IMR-90 (cell line): ENCODE measurements at places on chromosomes 11 and 22. TPM values are rescaled to one million over a fixed set of nuclear protein-coding genes. Genes with fewer than 3 reads are reported as not detected.

DAGLA gene
- total RNA-seq, result 0.83 and 0.90 TPM in 2 replicates

DNA sequence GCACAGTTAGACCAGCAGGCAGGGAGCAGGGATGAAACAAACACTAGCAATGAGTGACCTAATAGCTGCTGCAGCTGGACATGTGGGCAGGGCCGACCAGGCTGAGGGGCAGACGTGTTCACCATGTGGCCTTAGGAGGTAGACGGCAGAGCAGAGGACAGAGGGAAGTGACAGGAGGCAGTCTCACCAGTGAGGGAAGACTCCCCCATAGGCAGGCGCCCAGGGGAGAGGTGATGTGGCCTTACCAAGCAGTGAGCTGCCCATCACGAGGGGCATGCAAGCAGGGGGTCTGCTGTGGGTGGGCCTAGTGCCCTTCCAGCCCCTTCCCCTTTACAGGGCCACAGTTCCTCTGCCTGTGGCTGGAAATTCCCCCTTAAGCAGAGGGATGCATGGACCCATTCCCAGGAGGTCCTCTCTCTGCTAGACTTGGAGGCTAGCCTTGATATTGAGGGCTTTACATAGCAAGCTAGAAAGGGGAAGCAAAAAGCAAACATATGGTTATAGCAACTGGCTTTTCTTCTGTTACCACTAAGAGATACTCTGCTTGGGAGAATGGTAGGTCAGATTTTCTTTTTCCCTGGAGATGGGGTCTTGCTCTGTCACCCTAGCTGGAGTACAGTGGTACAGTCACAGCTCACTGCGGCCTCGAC lies 67.6 kb downstream of the MPPED1 start:
- DNase-seq, result no peak

HBB gene
- not detected in 2 replicates for total RNA-seq

PRR5L gene
- total RNA-seq, result 3.3 and 3.6 TPM in 2 replicates

DNA sequence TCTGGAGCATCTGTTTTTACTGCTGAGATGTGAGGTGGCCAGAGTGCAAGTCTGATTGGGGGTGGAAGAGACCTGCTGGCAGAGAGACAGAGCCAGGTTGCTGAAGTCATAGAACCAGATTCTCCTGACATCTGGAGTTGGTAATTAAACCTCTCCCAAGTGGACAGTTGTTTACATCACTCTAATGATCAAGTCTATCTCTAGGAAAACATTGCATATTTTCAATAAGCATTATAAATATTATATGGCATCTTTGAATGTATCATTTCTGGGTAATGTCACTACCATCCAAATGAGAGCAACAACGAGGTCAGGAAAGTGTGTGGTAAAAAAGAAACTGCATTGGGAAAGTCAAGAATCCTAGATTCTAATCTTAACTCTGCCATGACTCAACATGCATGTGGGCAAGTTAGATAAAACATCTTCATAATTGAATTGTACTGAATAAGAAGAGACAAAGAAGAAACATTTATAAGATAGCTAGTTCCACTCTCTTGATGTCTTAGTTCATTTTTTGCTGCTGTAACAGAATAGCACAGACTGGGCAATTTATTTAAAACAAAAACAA lies 351.2 kb upstream of the API5 start:
- no peak for DNase-seq

- no peak for DNase-seq
These were observed 9.4 kb upstream of the FADD start for GRCh38 chr11:70193411-70194292.
